CMK (cell line): ENCODE measurements at places on chromosomes 2 and 18.

DNA sequence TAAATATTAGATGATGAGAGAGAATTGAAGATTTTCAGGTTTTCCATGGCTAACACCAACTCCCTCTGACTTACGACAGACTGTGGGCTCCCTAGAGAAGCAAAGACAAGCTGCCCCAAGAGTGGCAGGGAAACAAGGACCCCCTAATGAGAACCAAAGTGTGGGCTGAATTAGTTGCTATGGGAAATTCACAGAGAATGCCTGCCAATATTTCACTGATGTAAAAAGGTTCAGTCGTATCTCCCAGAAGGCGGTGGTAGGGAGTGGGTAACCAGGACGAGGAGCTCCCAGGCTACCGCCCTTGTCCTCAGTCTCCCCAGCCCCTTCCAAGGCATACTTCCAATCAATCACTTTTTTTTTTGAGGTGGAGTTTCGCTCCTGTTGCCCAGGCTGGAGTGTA lies 113.6 kb downstream of the LAMA1 start:
- no peak for DNase-seq

DNA sequence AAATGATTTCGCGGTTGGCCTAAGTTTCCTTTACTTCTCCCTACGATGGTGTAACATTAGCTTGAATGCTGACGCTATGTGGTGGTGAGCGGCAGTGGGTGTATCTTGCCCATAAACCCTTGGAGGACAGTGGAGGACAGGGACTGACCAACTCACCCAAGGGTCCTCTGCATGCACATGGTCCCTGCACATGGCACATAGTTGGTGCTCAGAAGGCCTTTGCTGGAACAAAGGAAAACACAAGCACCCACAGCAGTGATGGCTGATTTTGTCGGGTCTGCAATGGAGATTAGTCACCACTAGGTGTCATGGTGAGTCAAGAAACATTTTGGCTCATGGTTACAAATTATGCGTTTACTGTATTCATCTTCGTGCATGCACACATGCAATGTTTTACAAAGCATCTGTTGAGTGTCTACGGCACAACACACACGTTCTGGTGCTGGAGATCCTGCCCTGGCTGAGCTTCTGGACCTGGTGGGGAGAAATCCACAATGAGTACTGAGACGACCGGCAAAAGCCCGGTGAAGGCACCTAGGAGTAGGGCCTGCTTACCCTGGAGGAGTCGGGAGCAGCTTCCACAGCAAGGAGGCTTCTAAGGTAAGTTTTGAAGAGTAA lies 44.0 kb downstream of the PDCL3 start:
- DNase-seq: no peak

DNA sequence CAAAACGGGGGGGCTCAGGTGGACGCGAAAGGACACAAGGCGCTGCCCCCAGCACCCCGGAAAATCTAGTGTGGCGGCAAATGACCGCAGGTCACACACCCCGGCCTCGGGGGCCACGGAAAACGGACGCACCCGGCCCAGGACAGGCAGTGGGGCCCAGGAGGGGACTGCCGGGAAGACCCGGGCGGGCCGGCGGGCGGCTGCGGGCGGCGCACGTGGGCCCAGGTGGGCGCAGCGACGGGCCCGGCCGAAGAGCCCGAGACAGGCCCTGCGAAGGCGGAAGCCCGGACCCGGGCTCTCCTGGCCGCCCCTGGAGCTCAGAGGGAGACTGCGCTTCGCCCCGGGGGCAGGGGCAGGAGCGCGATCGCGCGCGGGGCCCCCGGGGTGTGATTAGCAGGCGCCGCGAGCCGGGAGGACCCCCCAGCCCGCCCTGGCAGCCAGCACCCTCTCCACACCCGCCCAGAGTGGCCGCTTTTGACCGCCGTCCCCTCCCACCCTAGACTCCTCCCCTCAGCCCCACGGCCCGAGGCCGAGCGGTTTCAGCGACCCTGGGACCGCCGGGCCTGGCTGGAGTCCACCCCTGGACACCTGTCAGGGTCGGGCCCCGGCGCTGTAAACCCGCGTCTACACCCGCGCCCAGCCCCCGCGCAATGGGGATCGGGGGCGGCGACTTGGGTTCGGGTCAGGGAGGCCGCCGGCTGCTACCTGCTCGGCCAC lies 773 bp downstream of the MBP start:
- no peak for DNase-seq

- peak; percentile 76 for DNase-seq
These were observed 244.8 kb downstream of the BABAM2 start for GRCh38 chr2:28135324-28135723.

DNA sequence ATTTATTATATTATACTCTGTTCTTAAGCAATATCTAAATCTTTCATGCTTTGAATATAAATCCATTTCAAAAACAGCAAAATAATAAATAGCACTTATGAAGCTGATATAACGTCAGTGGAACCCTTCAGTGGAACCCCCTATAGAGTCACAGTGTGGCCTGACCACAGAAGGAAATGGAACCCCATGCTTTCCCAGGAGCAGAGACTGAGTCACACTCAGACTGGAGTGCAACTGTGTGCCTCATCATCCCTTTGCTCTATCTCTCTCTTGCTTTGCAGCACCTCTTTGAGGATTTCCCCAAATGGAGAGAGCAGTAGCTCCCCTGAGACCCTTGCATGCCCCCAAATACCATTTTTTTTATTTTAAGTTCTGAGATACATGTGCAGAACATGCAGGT lies 13.1 kb downstream of the NXPH2 start:
- no peak for DNase-seq

DNA sequence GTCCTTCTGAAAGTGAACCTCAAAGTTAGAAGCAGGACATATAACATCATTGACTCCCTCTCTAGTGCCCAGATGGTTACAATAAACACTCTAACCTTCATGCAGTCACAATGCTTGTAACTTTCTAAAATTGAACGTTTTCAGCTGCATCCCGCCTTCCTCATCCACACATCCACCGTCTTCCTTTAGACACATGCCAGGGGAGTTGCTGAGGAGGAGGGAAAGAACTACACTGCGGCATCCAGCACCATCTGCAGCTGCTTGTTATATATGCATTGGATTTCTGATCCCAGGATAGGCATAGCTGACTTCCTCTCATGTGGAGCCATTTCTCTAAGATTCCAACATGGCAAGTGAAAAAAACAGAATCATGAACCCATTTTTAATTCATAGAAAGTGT lies 96.8 kb downstream of the FBXO15 start:
- no peak for DNase-seq
